Suprapubic skin (tissue), 4 donors: ENCODE measurements at places on chromosomes 12 and 14. TPM values are rescaled to one million over a fixed set of nuclear protein-coding genes. Genes with fewer than 3 reads are reported as not detected.

GRCh38 chr12:48972213-48972951, 847 bp upstream of the WNT10B start:
- no peak for DNase-seq

DNA sequence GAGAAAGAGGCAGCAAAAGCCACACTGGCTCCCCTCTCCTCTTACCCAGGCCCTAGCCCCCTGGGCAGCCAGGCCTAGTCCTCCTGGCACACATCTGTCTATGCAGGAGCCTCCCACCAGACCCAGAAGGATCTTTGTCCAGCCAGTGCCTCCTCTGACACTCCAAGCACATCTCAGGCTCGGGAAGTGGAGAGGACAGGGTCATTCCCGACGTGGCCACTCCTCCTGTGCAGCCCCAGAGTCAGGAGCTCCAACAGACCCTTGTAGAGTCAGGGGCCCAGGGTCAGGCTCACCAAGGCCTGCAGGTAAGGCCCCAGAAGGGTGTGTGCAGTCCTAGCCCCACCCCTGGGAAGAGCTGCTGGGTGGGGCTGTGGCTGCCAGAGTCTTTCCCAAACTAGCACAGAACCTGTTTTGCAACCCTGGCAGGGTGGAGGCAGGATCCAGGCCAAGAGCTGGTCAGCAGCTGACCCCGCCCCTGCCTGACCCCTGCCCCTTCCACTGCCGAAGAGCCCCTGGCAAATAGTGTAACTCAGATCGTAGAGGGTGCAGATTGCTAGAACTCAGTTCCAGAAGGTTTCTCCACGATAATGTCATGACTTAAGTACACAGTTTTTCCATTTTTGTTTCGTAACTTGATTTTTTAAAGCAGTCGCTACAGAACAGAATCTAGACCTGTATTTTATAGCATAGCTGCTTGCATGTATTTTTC, 26.6 kb upstream of the PNMA1 start:
- DNase-seq: no peak

DNA sequence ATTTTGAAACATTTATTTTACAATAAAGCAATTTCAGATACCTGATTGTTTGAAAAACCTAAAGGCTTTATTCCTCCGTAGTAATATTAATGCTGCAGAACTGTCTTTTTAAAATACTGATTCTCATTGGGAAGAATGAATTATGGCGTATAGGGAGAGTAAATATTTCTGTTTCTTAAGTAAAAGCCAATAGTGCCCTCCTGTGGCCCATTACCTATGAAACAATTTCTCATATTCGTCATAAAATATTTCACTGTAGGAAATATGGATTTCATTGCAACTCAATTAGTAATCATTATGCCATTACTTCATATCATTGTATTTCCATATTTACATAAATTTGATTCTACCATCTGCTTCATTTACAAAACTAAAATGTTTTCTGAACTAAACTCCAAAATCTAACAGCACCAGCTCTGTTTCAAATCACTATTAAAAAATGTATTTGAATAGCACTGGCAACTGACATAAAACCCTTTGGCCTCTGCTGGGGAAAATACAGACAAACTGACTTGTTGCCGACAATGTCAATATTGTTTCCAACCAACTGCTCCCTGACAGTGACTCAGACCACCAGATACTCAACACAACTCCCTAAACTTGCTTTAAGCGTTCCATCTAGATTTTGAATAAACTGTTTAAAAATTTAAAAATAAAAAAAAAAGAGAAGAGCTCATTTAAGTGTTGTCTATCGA, 290.3 kb downstream of the NAV3 start:
- DNase-seq: no peak

- no peak for DNase-seq
These were observed 89.8 kb downstream of the STAB2 start for GRCh38 chr12:103676893-103677292.

DNA sequence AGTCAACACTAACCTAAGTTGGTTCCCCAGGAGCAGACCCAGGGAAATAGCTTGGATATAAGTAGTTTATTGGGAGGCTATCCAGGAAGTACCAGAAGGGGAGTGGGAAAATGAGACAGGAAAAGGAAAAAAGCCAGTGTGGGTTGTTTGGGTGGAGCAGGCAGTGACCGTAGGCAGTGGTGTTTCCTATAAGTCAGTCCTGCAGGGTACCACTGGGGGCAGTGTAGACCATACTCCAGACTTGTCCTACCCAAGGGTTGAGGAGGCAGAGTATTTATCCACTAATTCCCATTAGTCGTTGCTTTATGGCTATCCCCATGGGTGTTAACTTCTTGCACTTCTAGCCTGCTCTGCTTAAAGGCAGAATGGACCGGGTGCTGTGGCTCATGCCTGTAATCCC, 6.4 kb upstream of the CCDC60 start:
- no peak for DNase-seq

NR1H4 gene
- not detected for total RNA-seq
